ENCODE measurements at places on chromosomes 16 and 17. TPM values are rescaled to one million over a fixed set of nuclear protein-coding genes. Genes with fewer than 3 reads are reported as not detected.

Gene NT5C
- polyA plus RNA-seq = 74.9 TPM

Gene TMEM114
- not detected for polyA plus RNA-seq

Gene NPIPB2
- 4.9 TPM for polyA plus RNA-seq

Gene DNAH9
- 3.7 TPM for polyA plus RNA-seq

Gene TEKT1
- not detected for polyA plus RNA-seq

Gene NGFR
- 9.4 TPM for polyA plus RNA-seq

Gene SMIM36
- not detected for polyA plus RNA-seq

Gene TAX1BP3
- polyA plus RNA-seq = 128 TPM

Gene GNGT2
- polyA plus RNA-seq = 8.3 TPM

Gene GTF3C1
- 81.7 TPM for polyA plus RNA-seq

Gene KRTAP4-1
- not detected for polyA plus RNA-seq

Gene ABI3
- polyA plus RNA-seq = 17.1 TPM

Gene OMG
- not detected for polyA plus RNA-seq

Gene MYH8
- 0.30 TPM for polyA plus RNA-seq

Gene TPSB2
- polyA plus RNA-seq = not detected

Gene HOXB5
- polyA plus RNA-seq = 12.3 TPM

Gene TERB1
- polyA plus RNA-seq = not detected

All from kidney (tissue), 22 donors.